ENCODE measurements at places on chromosomes 16 and 17. TPM values are rescaled to one million over a fixed set of nuclear protein-coding genes. Genes with fewer than 3 reads are reported as not detected.
A peak's percentile ranks its signal among the peaks of the same experiment; 100 is the strongest.

- no peak for DNase-seq
Measured at GRCh38 chr16:29644973-29645693, 17.9 kb upstream of the SPN start.

DNA sequence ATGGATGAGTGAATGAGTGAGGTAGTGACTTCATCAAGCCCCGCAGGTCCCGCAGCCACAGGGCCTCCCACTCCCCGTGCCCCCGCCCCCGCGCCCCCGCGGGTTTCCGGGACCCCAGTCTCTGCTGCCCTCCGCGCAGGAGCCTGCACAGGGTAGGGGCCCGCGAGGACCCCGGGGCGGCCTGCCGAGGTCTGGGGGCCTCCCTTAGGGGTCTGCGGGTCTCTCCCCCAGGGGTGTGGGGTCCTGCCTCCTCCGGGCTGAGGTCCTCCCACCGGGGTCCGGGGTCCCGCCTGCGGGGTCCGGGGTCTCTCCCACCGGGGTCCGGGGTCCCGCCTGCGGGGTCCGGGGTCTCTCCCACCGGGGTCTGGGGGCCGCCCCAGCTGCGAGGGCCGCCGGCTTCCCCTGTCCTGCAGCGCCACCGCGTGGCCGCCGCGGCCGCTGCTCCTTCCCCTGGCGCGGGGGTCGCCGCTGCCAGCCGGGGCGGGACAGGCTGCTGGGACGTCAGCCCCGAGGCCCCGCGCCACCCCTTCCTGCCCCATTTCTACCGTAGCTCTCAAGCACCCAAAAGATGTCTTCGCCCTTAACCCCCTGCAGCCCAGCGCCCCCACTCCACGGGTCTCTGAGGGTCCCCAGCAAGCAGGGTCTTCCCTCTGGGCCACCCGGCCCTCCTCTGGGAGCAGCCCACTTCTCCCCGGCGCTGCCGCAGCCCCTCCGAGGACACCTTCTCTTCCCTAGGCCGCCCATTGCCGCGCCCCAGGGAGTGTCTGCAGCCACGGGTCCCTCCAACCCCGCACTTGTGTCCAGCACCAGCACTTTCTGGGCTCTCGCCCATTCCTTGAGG is 10.4 kb upstream of the CHMP6 start:
- DNase-seq: no peak

DNA sequence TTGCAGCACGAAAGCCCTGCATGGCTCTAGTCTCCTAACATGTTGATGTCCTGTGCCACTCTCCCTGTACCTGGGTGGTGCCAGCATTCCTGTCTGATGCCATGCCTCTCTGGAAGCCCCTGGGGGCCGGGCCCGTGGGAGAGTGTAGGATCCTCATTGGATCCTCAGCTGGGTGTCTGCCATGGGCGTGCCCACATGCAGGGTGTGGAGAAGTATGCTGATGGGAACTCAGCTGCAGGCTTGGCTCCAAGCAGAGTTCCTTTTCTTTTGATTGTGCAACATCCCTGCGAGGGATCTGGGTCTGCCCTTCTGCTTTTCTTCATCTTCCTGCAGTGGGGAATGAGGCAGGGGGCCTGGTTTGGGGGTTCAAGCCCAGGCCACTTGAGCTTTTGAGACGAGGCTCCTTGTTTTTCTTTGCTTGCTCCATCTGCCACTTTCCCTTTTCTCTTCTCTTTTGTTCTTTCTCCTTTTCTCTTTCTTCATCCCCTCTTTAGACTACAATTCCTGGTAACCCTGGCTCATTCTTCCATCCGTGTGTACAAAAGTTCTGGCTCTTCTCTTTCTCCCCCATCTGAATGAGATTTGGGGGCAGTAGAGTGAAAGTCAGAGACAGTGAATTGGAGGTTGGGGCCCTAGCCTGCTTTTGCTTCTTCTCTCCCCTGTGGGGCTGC is 32.9 kb downstream of the KSR1 start:
- DNase-seq: no peak

GRCh38 chr16:75061669-75062068 is 54.9 kb downstream of the LDHD start:
- DNase-seq: no peak

DNA sequence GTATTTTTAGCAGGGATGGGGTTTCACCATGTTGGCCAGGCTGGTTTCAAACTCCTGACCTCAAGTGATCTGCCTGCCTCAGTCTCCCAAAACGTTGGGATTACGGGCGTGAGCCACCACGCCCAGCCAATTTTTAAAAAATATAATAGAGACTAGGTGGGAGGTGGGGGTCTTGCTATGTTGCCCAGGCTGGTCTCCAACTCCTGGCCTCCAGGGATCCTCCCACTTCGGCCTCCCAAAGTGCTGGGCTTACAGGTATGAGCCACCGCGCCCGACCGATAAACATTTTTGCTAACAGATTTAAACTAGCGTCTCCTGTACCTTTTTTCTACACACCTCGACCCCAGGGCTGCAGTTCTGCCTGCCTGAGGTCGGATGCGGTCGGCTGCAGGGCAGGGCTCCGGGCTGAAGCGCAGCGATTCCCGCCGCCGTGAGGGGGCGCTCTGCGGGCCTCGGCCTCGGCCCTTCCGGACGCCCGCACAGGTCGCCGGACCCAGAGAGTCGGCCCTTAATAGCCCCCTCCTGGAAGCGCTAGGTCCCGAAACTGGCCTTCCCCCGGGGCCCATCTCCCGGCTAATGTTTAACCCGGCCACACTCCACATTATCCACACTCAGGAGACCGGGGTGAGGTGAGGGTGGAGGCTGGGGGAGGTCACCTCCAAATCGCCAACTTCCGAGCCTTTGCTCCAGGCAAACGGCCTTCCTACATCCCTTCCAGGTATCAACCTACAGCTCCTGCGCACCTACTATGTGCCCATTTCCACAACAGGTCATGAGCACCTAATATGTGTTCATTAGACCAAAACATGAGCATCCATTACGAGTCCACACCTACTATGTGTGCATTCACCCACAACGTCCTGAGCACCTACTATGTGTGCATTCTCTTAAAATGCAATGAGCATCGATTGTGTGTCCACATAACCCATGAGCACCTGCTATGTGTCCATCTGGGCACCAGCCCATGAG is 2.0 kb upstream of the GLIS2 start:
- DNase-seq: peak; percentile 69

DNA sequence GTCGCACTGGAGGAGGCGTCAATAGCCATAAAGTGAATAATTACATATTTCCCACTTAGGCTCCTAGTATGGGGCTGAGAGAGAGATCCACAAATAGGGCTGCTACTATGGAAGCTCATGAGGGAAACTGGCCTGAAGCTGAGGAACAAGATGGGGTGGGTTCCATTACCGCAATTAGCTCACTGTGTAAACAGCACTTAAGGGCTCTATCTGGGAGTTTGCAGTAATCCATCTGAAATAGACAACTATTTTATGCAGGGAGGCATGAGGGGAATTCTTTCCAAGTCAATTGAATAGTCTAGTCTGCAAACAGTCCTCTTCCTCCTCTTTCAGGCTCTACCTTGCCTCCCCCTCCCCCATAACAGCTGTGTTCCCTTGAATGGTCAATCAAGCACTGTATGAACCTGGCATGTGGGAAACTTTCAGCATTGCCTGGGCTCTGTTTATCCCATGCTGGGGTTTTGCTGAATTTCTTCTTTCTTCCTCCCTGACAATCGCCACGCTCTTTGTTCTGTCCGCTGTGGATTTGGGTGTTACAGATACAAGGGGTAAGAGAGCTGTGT is 56.1 kb upstream of the MAF start:
- no peak for DNase-seq

Gene MYH10
- 28.6 TPM for total RNA-seq

Gene FAM20A
- not detected for total RNA-seq

Gene VPS35
- total RNA-seq: 43.8 TPM
